Pancreas (tissue), 10 donors: ENCODE measurements at places on chromosomes 1 and 21.

DNA sequence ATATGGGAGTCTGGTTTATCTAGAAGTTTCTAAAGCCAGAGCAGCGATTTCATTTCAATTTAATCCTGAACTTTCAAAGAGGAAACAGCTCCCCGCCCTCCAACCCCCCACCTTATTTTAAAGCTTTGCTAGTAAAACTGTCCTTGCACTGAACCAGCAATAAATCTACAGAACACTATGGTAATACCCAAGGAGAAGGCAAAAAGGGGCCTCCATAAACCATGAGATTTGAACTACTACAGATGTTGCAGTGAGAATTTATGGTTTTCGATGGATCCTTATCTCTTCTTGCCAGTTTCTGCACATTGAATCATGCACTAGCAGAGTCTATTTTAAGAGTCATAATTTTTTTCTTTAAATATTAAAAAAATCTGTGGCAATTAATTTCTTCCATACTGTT lies 64.8 kb upstream of the BEND5 start:
- no peak for DNase-seq

DNA sequence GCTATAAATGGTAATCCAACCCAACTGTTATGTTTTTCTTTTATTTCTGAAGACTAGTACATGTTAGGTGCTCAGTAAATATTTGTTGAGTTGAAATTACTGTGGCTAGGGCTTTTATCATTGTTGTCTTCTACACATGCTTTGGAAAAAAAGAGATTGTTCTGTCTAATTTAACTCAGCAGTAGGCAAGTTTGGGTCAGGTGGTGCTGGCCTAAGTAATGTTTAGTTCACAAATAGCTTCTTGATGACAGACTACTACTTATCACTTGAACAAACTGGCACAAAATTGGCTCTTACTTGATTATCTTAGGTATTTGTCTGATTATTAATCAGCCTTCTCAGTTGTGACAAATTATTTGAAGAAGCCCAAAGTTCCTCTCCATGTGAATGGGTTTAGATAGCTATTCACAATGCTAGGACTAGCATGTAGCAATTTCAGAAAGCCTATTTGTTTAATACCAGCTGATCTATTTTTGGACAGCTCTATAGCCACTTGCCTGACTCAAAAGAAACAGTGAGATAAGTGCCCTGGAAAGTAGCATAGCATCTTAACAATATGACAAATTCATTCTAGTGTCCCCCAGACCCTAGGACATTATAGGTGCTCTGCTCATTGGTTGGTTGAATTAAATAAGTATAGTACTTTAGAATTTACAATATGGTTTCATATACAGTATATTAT lies 32.6 kb downstream of the TMEM200B start:
- DNase-seq, result no peak

- no peak for DNase-seq
These were observed 45.5 kb upstream of the RBM15 start for GRCh38 chr1:110293601-110294104.

DNA sequence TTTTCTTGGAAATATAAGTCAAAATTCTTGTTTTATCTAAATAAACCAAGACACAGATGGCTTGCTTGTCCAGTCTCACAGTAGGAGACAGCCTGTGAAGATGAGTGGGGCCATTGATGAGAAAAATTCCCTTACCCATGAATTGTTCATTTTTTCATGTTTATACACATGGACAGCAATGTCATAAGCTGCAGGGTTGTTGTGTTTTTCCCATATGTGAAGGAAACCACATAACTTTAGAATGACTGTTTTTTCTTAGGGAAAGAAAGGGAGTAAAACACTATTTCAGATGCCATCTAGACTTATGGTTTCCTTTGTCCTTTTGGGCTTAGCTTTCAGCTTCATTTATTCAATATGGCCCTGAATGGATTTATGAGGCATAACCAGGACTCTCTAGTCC lies 622.5 kb upstream of the NR5A2 start:
- no peak for DNase-seq

- no peak for DNase-seq
These were observed 13.7 kb upstream of the DPH5 start for GRCh38 chr1:101039245-101039644.

DNA sequence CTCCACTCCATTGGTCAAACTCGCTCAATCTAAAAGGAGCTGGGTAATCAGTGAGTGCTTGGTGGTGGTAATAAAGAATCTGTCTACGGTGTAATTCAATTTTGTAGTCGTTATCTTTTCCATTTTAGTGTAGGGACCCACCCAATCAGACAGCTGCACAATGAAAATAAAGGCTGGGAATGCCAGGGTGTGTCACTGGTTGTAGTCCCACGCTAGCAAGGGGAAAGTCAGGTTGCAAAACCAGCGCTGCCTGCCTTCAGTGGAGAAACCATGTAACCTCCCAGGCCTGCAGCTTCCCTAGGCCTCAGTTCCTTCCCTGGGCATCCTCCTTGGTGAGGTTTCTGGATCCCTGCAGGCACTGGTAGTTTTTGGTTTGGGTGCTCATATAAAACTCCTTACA lies 49.4 kb upstream of the PPP2R5A start:
- no peak for DNase-seq

GRCh38 chr1:181514298-181515290 lies 31.3 kb downstream of the CACNA1E start:
- no peak for DNase-seq

DNA sequence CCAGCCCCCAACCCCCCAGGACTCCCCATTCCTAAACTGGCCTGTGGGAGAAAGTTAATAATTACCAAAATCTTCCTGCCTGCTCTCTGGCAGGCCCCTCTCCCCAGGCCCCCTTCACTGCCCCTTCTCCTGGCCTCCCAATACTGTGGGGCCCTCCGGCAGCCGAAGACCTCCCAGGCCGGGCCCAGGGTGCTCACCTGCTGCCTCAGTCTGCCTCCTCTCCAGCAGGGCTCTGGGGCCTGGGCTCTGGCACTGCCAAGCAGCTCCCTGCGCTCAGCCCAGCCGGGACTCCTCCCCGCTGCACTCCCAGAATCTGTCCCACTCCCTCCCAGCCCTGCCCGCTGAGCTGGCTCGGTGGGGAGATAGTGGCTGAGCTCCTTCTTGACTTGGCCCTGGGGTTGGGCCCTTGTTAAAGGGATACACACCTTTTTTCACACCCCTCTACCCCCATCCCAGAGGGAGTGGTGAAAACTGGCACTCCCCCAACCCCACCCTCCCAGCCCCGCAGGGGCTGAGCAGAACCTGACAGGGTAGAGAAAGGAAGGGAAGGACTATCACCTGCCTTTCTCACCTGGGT lies at the start of gene S100A16:
S100A16 (minus strand) TSS at position 383 of the 577 bp plus-strand sequence. CDS start 4,986 bp downstream, outside the sequence.
- peak; percentile 82 for DNase-seq
